AG10803 (cell line): ENCODE measurements at places on chromosomes 7 and 10.
A peak's percentile ranks its signal among the peaks of the same experiment; 100 is the strongest.

GRCh38 chr7:44376429-44377133 is 51.2 kb upstream of the CAMK2B start:
- DNase-seq = no peak

GRCh38 chr10:18294633-18295032 is 154.4 kb downstream of the CACNB2 start:
- DNase-seq = no peak

GRCh38 chr7:27199849-27200760 is at the start of gene HOXA13:
HOXA13 (minus strand) TSS chr7:27200091; CDS start chr7:27200077, 14 bp downstream.
- peak; percentile 44 for DNase-seq

DNA sequence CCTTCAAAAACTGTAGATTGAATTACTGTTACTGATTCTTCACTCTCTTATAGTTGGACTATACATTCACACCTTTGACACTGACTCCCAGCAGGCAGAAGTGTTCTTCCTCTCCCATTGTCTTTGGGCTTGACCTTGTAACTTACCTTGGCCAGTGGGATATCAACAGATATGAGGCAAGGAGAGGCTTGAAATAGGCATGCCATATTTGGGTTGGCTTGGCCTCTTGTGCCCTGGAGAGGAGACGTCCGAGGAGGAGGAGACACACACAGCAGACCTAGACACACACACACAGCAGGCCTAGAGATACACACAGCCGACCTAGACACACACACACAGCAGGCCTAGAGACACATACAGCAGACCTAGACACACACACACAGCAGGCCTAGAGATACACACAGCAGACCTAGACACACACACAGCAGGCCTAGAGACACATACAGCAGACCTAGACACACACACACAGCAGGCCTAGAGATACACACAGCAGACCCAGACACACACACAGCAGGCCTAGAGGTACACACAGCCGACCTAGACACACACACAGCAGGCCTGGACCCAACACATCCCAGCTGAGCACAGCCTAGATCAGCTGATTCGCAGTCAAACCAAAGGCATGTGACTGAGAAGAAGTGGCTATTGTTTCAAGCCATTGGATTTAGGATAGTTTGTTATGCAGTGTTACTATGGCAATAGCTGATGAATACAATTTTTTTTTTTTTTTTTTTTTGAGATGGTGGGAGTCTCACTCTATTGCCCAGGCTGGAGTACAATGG is 12.5 kb upstream of the GNA12 start:
- no peak for DNase-seq

- peak; percentile 2 for DNase-seq
Observed at GRCh38 chr7:148763622-148764021, 64.9 kb downstream of the CUL1 start.

GRCh38 chr10:72260976-72261783 is 12.5 kb upstream of the DDIT4 start:
- DNase-seq = peak; percentile 65

DNA sequence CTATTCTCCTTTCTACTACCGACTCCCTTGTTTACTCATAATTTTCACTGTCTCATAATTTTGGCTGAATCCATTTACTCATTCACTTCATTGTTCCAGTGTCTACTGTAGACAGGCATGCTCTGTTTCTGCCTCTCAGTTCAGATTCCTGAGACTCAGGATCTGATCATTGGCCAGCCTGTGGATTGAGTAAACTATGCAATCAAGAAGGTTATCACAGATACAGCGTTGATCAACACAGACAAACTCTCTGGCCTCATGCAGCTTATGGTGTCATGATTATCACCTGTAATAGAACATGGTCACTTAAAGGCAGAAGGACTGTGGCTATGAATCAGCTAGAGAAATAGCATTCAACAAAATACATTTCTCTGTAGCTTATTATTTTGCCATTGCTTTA is 86.0 kb downstream of the SEMA3E start:
- DNase-seq = no peak

GRCh38 chr10:88530629-88531391 is 52.3 kb downstream of the RNLS start:
- DNase-seq = no peak

GRCh38 chr7:22640269-22640668 is 86.7 kb upstream of the IL6 start:
- no peak for DNase-seq

DNA sequence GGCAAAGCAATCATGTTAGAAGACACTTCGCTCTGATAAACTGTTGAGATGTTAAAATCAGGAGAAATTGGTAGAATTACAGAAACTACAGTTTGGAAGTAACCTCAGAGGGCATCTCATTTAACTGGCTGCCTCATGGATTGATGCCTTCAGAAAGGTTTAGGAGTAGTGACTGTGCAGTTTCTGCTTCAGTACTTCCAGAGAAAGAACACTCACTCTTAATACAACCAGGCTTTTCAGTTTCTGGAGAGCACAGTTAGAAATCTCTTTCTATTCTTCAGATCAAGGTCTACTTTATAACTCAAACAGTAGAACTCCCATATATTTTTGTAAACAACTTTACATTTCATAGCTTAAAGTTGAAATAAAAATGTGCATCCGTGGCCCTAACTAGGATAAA is 1358.9 kb upstream of the LRRTM3 start:
- DNase-seq = no peak

GRCh38 chr10:102720337-102720736 is 5.9 kb downstream of the SFXN2 start:
- DNase-seq = no peak

DNA sequence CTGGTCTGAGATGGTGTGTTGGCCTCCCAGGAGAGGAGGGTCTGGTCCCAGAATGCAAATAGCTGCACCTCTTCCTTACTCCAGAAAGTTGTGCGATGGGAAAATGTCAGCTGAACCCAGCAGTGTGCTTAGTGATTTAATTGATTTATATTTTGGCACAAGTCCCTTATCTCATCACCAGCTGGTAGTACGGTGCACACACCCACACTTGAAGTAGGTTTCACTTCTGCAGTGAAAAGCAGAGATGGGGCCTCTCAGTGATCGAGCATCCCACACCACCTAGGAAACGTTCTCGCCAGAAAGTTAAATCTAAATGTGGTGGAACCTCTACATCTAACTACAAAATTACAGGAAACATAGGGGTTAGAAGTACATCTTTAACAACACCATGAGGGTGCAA is 80.4 kb downstream of the UBE3C start:
- DNase-seq = no peak

DNA sequence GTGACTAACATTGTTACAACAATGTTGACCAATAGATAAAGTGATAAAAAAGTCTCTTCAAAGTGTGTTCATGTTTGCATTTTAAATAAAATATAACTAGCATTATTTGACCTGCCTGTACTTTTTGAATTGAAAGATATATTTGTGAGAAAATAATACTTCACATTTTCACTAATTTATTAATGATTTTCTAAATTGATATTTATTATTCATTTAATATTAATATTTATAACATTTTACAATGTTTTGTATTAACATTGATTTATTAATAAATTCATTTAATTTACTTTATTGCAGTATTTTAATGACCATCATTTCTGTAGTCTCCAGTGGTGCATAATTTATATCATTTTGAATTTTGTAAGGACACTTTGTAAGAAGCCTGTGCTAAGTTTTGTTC is 150.0 kb upstream of the BET1 start:
- no peak for DNase-seq

GRCh38 chr10:47303105-47303504 is 3.1 kb downstream of the GDF10 start:
- no peak for DNase-seq

DNA sequence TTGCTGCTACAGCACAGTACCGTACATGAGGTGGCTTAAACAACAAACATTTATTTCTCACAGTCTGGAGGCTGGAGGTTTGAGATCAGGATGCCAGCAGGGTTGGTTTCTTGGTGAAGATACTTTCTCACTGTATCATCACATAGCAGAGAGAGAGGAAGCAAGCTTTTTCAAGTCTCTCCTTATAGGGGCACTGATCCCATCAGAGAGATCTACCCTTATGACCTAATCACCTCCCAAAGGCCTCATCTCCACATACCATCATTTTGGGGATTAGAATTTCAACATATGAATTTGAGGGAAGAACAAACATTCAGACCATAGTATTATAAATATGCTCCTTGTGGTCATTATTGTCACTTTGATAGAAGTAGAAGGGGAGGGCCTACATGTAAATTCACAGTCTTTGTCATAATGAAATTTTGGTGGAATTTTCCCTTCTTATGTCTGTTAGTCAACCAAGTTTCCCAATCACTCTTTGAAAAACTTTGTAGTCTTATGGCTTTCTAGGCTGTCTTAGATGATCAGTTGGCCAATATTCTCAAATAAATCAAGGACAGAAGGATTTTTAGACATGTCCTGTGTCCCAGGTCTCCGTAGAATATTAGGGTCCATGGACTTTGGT is 606.2 kb downstream of the LRMDA start:
- DNase-seq = peak; percentile 89

GRCh38 chr10:63166742-63167258 is 33.7 kb downstream of the NRBF2 start:
- peak; percentile 77 for DNase-seq

DNA sequence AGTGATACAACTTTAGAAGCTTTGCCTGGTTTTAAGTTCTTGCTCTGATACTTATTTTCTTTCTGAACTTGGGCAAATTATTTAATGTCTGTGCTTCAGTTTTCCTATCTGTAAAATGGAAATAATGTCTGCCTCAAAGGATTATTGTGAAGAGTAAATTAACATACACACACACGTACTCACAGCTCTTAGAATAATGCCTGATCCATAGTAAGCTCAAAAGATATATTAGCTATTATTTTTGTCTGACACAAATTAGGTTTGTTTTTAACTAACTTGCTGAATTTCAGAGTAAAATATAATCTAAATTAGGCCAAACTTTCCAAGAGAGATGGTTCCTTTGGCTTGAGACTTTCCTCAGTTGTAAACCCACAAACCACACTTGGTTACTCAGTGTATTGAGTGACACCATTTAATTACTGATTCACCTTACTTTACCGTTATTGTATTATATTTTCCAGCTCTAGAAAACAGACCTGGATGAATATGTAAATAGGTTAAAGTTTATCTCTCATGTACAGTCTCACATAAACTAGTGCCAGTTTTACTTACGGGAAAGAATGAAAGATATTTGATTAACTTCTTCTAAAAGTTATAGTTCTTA is 50.4 kb downstream of the VTI1A start:
- DNase-seq = no peak

GRCh38 chr7:50592940-50593339 is 27.7 kb upstream of the DDC start:
- DNase-seq = no peak

DNA sequence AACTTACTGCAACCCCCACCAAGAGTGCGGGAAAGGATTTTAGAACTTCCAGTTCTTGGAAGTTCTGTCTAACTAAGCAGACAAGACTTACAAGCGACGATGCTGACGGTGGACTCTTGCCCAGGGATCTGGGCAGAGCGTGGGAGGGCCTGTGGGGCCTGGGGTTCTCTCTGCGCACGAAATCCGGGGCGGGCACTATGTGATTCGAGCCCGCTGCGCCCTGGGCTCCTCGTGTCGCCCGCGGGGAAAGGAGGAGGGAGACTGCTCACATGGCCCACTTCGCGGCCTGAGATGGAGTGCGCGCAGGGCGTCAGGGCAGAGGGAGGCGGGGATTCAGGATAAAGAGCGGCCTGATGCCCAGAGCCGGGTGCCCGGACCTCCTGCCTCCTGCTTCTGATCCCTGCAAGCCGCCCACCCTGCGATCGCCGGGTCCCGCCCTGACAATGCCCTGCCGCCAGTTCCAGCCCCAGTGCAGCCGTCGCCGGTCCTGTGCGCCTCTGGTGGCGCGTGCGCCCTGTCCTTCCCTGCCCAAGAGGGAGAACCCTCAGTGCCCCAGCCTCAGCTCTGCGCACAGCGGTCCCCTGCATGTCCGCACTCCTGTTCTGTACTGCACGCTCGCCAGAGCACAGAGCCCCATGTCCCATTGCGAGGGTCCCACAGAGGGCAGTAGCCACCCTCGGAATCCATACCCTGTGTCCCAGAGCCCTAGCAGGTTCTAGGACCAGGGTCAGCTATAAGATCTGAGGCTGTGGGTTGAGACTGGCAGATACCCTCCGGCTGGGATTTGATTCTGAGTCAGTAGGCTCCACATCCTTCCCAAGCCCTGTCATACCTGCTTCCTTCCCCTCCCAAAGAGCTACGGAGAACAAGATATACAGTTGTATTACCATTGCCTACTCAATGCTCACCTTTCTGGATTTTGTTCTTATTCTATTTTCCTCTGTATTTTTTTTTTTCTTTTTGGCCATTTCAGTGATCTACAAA is 99.4 kb upstream of the TMEM106B start:
- peak; percentile 1 for DNase-seq

DNA sequence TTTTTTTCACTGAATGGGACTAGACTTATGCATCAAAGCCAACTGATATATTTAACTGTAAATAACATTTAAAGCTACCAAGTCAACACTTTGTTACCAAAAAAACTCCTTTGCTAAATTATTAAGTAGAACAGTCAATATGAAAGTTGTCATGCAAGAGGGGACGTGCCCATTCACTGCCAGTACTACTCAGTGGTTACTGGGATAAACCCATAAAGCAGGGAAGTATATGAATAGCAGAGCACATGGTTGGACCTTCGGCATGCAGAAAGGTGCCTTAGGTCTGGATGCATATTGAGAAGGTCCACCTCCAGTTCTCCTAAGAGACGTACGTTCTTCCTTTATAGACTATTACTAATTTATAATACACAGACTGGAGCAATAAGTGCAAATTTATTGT is 120.1 kb downstream of the SVOPL start:
- DNase-seq = no peak

- DNase-seq = no peak
Observed at GRCh38 chr7:137942484-137943115, 59.3 kb downstream of the CREB3L2 start.

DNA sequence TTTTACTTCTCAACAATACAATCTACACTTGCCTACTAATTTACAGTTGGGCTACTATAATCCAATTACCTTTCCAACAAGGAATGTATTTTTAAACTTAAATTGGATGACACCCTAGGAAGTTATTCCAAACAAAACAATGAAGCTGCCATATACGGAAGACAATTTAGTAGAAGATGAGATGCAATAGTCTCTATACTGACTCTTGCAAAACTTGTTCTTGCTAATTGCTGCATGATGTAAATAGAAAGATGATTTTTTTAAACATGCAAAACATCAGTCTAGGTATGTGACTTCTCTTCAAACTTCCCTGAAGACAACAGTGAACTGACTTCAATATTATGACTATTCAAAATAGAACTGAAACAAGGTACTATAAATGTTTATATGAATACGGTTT is 17.6 kb downstream of the NT5C3A start:
- peak; percentile 43 for DNase-seq

GRCh38 chr7:88647825-88648224 is 111.7 kb upstream of the ZNF804B start:
- no peak for DNase-seq

GRCh38 chr7:17289074-17289645 is 9.3 kb upstream of the AHR start:
- DNase-seq = no peak
